HS-27A (cell line): ENCODE measurements at places on chromosomes 3 and 15.

DNA sequence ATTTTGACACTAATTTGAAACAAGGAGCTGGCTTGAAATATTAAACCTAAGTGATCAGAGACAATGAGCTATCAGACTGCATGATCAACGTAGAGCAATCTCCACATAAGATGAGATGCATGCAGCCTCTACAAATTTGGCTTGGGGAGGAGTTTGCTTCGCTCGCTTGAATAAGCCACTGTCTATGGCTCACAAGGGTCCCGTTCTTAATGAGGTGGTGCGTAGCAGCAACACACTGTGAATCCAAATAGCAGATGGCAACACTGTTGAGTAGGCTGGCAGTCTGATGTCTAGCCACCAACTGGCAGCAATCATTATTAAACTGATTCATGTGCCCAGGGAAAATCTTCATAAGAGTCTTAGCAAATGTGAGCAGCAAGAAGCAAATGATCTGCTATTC, 125.4 kb upstream of the CCDC54 start:
- DNase-seq = no peak

GRCh38 chr3:43817825-43818224, 127.1 kb downstream of the ABHD5 start:
- DNase-seq = no peak

DNA sequence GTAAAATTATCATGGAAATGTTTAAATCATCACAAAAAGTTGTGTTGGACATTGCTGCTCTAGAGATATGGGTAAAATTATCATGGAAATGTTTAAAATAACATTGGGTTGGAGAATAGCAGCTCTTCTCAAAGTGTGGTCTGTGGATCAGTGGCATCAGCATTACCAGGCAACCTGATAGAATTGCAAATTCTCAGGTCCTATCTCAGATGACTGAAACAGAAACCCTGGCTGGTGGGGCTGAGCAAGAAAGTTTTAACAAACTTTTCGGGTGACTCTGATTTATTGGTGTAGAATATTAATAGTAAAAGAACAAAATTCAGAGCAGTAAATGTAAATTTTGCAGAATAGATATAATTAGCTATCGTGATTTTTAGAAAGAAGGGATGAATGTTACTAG, 28.9 kb downstream of the NXPE3 start:
- no peak for DNase-seq

- DNase-seq = no peak
These were observed 109.5 kb downstream of the CGGBP1 start for GRCh38 chr3:87949189-87949878.

DNA sequence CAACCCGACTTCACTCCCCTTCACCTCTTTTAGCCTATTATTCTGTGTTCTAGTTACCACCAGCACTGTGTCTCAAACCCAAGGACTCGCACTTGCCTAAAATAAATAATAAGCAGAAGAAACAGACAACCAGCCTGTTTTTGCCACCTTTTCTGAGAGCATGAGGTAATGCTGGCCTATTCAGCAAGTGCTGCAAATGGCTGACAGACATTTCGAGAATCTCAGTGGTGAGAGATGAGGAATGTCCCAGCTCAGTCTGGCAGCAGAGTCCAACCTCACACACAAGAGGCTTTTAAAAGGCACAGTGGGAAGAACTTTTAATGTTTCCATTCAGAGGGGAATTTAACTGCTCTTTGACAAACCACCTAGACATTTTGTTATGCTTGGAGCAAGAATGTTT, 143.3 kb upstream of the GMNC start:
- DNase-seq = no peak

- DNase-seq = no peak
These were observed 5.0 kb downstream of the TMEM207 start for GRCh38 chr3:190444576-190445145.

DNA sequence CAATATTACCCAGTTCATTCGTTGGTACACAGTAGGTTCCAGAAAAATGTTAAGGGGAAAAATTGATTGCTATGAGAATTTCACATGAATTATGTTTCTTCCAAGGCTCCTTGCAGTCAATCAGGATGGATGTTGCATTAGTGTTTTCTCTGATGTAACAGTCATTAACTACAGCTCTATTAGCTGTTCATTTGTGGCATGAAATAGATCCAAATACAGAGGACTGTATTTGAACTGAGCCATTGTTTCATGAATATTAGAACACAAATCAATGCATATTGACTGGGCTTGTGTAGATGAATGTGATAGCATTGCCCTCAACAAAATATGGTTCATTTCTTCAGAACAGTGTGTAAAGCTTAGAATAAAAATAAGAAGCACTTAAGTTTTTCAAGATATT, 203.0 kb upstream of the SGO1 start:
- no peak for DNase-seq
